ENCODE measurements at places on chromosomes 5 and 9.

- DNase-seq, result no peak
Observed at GRCh38 chr5:143677403-143677802, 134.6 kb upstream of the HMHB1 start.

DNA sequence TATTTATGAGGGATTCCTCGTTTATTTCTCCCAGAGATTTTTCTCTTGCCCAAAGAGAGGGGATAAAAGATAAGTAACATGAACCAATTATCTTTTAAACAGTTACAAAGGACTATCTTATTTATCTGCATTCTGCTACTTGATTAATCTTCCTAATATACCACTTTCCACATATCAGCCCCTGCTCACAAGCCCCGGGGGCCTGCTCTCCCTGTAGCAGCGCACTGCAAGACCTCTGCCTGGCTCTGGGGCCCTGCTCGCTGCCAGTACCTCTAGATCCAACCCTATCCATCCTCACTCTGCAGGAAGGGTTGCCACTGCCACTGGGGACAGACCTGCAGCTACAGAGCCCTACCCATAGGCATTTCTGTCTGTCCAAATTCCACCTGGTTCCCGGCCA lies 75.3 kb downstream of the MED27 start:
- no peak for DNase-seq

DNA sequence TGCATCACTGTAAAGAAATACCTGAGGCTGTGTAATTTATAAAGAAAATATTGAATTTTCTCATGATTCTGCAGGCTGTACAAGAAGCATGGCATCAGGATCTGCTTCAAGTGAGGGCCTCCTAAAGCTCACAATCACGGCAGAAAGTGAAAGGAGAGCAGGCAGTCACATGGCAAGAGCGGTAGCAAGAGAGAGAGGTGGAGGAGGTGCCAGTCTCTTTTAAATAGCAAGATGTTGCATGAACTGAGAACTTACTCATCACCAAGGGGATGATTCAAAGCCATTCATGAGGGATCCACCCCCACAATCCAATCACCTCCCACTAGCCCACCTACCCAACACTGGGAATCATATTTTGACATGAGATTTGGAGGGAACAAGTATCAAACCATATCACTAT lies 184.5 kb upstream of the PAPPA start:
- no peak for DNase-seq

DNA sequence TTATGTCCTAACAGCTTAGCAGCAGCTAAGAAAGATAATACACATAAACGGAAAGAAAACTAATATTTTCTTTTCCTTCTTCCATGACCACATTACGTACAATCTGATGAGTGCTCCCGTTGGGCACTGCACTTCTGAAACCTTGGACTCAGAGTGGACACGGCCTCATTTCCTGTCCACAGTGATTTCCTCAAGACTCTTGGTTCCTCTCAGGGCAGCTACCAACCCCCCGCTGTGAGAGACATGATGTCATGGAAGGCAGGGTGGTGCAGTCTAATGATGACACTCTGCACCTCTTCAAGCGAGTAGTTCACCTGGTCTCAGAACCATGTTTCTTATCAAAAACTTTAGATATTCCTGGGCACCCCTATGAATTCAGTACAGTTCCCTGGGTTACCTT lies 68.7 kb upstream of the CTSL start:
- no peak for DNase-seq

Data from stimulated activated CD8-positive, alpha-beta memory T cell treated with anti-CD3 and anti-CD28 coated beads, Interleukin-15, amount 100 ng/mL, for 24 hours (primary cell).